ENCODE measurements at places on chromosomes 4 and X.
A peak's percentile ranks its signal among the peaks of the same experiment; 100 is the strongest.

DNA sequence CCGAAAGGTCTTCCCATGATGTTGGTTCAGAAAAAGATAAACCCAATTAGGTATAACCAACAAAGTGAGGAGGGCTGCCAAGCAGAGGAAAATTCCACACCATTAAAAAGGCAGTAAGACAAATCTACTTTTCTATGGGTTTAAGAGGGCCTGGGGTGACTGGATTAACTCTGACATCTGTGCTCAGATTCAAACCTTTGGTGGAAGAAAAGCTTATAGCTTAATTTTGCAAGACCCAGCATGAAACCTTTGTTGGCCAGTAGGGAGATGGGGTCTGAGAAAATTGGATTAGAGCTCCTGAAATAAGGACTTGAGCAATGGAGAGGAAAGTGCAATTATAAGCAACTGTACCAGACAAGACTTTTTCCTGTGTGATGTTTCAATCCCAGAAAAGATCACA is 104.2 kb downstream of the KDR start:
- DNase-seq, result no peak

- DNase-seq, result no peak
Measured at GRCh38 chr4:7324651-7325121, 110.0 kb downstream of the PSAPL1 start.

- DNase-seq, result no peak
Measured at GRCh38 chr4:90028460-90028859, 98.7 kb upstream of the CCSER1 start.

GRCh38 chr4:84451546-84451945 is 47.5 kb downstream of the NKX6-1 start:
- DNase-seq, result no peak

DNA sequence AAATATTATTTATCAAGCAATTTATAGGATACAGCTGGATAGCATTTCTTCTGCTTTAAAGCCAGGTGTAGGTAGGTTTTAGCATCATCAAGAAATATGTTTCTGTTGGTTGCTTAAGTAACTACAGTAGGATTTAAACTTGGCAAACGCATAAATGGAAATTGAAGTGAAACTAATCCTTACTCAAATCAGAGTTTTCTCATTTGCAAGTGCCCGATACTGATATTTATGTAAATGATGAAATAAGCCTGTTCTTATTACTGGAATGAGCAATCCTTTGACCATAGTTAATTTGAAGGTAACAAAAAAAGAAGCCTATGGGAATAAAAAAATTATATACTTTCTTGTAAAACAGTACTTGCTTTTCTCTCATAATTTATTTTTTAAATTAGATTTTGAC is 23.2 kb upstream of the PIGA start:
- DNase-seq, result no peak

DNA sequence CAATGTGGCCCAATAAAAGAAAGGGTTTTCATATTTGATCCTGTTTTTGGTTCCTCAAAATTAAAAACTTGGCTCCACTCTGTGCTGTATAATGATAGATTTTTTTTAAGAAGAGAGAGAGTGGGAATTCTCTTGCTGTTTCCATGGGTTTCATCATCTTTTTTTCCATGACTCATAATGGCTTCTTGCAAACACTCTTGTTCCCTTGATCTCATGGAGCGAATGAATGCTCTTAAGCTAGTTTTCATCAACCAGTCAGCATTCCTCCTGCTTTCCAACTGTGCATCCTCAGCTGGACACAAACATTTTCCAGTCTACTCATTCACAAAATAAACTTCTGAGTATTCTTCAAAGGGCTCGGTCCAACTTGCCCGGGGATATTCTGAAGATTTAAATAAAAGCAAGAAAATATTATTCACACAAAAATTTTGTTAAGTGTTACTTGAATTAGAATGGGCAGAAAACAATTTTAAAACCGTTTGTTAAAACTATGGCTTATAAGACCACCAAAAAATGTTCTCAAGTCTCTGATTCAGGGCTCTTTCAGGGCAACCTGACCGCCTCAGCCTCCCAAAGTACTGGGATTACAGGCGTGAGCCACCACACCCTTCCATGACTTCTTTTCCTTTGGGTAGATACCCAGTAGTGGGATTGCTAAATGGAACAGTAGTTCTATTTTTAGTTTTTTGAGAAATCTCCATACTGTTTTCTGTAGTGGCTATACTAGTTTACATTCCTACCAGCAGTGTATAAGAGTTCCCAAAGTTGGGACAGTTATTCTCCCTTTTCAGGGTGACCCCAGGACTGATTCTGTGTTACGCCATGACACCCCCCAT is 64.7 kb downstream of the TMEM156 start:
- DNase-seq, result no peak

- no peak for DNase-seq
Measured at GRCh38 chr4:152479428-152480026, 56.4 kb downstream of the FBXW7 start.

DNA sequence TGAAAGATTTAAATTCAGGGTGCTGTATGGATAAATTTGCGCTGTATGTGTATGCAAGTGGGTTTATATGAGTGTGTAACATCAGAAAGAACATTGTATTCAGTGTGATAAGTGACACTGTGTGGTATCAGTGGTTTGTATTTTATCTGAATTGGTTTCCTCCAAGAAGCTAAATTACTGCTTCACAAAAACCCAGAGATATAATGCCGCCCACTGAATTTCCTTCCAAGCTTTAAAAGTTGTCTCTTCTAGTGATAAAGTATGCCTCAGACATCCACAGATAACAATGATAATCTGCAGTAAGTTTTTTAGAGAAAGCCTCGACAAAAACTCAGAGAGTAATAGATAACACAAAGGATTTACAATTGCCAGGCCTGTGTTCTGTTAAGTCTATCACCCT is 710.6 kb upstream of the HS3ST1 start:
- no peak for DNase-seq

DNA sequence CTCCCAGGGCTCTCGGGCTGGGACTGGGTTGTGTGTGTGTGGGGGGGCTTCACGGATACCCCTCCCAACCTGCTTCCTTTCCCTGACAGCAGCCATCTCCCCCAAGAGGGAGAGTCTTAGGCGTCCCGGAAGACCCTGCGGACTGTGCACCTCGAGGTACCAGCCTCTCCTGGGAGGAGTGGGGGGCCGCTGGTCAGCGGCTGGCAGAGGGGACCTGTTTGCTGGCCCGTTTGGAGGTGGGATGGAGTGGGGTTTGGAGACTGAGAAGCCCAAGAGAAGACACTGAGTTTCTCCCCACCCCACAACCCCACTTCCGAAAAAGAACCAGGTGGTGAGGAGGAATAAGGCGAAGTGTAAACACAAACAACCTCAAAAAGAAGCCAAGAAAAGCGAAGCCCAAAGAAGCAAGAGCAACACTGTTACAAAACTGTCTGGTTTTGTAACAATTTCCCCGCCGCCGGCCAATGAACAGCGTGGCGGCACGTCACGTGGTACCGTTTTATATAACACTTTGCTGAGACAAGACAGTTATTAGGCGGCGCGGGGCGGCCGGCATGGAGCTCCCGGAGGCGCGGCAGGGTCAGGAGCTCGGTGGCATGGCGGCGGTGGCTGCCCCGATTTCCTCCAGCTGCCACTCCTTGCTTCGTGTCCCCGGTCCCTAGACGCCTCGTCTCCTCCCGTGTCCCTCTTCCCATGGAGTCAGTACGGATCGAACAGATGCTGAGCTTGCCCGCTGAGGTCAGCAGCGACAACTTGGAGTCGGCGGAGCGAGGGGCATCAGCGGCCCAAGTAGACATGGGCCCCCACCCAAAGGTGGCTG is at the start of gene LONRF3:
Gene LONRF3 (plus strand): TSS at position 531 of the 820 bp plus-strand sequence. CDS start 163 bp downstream, at position 694.
- DNase-seq, result peak; percentile 33

- DNase-seq, result no peak
Measured at GRCh38 chr4:188492886-188493285, 353.6 kb downstream of the TRIML1 start.

DNA sequence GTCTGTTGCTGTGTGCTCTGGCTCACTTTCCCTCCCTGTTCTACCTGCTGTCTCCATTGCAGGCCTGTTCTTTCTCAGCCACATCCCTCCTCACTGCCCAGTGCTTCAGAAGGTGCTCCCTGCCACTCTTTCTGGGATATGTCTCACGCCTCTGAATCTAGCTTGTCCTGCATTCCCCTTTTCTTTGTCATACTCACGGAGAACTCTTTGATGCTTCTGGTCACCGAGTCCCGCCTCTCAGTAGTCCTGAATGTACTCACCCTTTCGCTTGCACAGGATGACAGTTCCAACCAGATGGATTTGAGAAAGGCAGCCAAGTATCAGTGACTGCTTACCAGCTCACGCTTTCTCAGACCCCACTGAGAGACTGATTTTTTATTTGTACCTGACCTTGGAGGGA is 65.2 kb upstream of the TLR2 start:
- no peak for DNase-seq

DNA sequence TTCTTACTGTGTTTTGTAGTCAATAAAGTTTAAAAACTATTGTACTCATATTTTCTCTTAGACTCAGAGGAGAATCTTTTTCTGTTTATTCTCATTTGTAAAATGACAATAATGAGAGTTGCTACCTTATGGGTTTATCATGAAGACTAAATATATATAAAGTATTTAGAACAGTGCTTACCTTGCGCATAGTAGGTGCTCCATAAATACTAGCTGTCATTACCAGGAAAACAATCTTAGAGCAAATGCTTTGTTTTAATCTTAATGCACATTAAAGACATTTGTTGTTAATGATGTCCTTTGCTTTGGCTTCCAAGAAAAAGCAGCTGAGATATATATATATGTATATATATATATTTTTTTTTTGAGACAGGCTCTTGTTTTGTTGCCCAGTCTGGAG is 44.9 kb downstream of the FIP1L1 start:
- no peak for DNase-seq

DNA sequence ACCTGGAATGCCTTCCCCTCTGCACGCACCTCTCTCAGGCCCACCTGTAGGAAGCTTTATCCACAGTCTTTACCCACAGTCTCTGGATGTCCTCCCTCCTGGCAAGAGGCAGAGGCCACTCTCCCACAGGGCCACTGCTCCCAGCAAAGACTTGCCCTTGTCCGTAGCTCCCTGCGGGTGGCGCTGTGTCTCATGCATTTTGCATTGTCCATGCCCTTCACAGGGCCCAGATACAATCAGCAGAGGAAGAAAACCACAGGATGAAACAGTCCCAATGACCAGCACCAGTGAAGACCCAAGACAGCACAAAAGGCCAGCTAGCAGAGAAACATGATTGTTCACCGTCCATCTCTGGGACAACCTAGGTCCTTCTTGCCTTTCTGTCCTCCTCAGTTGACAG is 2.1 kb upstream of the NSG1 start:
- DNase-seq, result no peak

DNA sequence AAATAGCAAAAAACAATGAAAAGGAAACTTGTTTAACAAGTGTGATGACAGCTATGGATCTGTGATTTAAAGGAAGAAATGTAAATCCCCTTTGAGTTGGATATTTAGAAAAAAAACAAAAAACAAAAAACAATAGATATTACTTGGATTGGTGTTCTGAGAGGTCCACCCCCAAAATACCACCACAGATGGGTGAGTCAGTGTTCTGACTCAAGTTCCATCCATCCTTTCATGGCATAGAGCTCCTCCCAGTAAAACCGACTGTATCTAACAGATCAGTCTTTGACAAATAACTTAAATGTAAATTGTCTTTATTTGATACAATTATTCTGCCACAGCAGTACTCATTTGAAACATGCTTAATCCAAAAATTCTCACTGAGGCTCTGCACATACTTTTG is 27.4 kb downstream of the TMPRSS11B start:
- no peak for DNase-seq

- no peak for DNase-seq
Measured at GRCh38 chr4:147518846-147519767, 38.2 kb downstream of the EDNRA start.

- DNase-seq, result no peak
Measured at GRCh38 chr4:73193659-73194058, 64.9 kb downstream of the ANKRD17 start.

- no peak for DNase-seq
Measured at GRCh38 chrX:70754169-70754848, 154.2 kb downstream of the TEX11 start.

- DNase-seq, result no peak
Measured at GRCh38 chr4:18422685-18423084, 401.1 kb upstream of the LCORL start.

DNA sequence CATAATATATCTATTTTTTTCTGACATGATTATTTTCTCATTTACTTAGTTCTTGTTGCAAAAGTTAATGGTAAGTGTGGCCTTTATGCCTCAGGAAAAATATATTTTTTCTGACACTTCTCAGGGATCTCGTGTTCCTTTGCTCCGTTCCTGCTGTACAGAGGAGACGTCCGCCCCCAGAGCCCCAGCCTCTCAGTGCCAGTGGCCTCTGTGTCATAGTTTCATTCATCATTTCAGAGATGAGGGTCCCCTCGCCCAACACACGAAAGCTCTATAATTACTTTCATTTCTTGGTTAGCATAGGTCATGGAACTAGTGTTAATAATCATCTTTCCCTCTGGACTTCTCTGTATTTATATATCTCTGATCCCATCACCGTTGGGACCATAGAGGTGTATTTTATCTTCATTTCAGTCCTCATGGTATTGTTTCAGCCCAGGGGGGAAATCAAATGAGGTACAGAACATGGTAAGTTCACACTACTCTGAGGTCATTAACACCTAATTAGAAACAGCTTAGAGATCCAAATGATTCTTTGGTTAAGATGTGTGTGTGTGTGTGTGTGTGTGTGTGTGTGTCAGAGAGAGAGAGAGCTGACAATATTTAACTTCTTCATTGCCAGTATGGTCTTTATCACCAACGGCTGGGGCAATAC is 631.1 kb upstream of the TENM3 start:
- DNase-seq, result no peak

DNA sequence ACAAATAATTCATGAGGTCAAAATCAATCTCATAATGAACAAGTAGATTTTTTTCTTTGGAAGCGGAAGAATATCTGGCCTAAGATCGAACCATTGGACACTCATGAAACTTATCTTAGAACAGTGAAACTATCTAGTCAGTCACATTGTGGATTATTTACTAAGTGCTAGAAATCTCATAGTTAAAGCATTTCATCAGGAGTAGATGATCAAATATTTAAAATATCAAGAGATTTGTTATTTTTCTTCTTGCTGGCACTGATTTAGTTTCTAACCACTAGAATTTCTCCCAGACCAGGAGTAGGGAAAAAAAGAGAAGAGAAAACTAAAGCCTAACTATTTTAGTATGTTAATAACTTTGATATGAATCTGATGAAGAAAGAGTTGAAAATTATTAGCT is 105.5 kb downstream of the SHROOM3 start:
- DNase-seq, result no peak

DNA sequence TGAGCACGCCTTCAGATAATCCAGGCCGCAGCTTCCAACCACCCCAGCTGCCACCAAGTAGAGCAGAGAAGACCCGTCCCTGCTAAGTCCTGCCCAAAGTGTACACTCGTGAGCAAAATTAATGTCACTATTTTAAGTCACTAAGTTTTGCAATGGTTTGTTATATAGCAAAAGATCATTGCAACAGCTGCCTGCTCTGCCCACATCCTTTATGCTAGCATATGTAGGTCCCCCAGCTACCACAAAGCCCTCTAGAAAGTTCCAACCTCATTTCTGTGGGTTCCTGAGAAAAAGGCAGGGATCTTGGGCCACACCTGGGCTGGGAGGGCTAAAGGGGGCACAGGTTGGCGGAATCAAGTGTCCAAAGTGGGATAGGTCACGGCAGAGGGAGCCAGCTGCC is 346.9 kb downstream of the BCOR start:
- no peak for DNase-seq

GRCh38 chr4:3331511-3332394 is 38.9 kb downstream of the RGS12 start:
- no peak for DNase-seq

- no peak for DNase-seq
Measured at GRCh38 chr4:86291180-86291579, 68.7 kb downstream of the MAPK10 start.
